ENCODE measurements at places on chromosomes 7 and 10.

DNA sequence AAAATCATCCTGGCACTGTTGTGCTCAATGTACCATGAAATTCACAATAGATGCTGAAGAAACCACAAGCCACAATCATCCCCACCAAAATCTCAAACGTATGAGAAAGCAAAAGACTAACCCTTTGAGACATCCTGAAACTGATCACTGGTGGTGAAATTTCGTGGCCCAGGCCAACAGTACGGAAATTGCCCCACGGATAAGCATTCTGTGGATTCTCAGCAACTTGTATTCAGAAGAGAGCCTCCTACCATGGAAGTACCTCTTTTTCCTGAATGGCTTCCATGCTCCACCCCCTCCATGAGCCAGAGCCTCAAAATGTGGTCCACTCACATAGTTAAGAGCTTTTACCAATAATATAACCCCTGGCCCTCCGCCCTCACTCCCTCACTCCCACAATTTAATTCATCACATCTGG lies 163.9 kb upstream of the AUTS2 start:
- no peak for DNase-seq

GRCh38 chr10:14128519-14128918 lies 202.2 kb downstream of the FRMD4A start:
- no peak for DNase-seq

- DNase-seq, result no peak
Observed at GRCh38 chr7:123120286-123120685, 79.5 kb downstream of the SLC13A1 start.

DNA sequence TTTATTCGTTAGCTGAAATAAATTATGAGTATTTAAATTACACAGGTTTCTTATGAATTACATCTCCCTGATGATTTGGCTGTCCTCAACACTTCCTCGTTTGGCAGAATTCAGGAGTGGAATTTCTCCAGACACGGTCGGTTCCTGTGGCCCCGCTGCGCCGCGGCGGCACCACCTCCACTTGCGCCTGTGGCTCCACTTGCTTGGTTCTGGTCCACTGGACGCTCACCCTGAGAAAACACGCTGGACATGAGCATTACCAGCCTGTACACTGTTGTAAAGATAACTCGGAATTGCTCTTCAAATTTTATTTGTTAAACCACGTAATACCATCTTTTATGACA lies 85.3 kb downstream of the ZNF33B start:
- no peak for DNase-seq

DNA sequence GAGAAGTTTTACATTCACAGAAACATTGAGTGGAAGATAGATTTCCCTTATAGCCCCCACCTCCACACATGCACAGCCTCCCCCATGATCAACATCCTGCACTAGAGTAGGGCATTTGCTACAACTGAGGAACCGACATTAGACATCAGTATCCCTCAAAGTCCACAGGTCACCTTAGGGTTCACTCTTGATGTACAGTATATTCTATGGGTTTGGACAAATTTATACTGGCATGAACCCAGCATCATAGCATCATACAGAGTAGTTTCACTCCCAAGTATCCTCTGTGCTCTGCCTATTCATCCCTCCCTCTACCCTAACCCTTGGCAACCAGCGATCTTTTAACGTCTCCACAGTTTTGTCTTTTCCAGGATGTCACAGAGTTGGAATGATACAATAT lies 64.4 kb downstream of the VSTM4 start:
- no peak for DNase-seq

All from CD8-positive, alpha-beta memory T cell (primary cell).